ENCODE measurements at places on chromosomes 12 and 14.
A peak's percentile ranks its signal among the peaks of the same experiment; 100 is the strongest.

- DNase-seq = no peak
- peaks cover 9% of the 10 kb centered on the region for H3K4me1 ChIP-seq
- H3K36me3 ChIP-seq = no peaks in the 10 kb centered on the region
- H3K27me3 ChIP-seq = no peaks in the 10 kb centered on the region
- no peak overlapping the region for H3K4me3 ChIP-seq
Observed at GRCh38 chr14:20428010-20428365, 8.0 kb downstream of the KLHL33 start.

DNA sequence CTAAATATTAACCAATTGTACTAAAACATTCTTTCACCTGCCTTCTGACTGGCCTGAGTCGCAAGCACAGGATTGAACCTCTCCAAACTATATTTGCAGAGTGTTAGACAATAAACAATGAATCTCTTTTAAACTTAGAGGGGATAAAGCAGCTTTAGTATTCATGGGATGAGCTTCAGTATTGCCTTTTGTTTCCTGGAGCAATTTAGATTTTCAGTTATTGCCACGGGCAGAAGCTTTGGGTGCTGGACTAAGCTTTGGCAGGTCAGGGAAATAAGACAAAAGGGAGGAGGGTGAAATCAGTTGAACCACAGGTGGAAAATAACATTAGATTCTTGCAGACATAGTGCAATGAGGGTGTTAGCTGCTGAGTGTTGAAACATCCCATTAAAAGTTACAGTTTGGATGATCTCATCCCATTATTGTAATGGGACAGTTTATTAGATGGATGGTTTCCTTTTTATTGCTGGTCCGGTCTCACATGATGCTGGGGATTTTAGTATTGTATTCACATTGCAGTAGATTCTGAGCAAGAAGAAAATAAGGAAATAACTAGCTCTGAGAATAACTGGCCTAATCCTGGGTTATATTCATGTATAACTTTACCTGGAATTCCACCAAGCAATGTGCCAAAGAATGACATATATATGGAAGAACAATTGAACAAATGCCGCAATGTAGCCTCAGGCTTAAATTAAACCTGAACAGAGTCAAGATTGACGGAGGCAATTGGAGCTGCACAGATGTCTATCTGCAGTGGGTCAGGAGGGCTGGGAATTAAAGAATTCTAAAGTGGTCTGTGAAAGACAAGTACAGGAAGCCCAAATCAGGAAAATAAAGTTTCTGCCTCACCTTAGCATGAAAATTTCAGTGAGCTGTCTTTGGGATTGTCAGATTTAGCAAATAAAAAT, 1092.8 kb upstream of the SEL1L start:
- no peaks in the 10 kb centered on the region for H3K27me3 ChIP-seq
- H3K4me3 ChIP-seq = no peak overlapping the region
- DNase-seq = no peak
- H3K4me1 ChIP-seq = peaks cover 8% of the 10 kb centered on the region
- no peaks in the 10 kb centered on the region for H3K36me3 ChIP-seq

GRCh38 chr12:93163260-93164036, 214.3 kb upstream of the NUDT4 start:
- no peak overlapping the region for H3K27ac ChIP-seq
- peaks cover 2% of the 10 kb centered on the region for H3K4me1 ChIP-seq
- H3K27me3 ChIP-seq = no peaks in the 10 kb centered on the region
- no peaks in the 10 kb centered on the region for H3K36me3 ChIP-seq

- H3K27me3 ChIP-seq = no peaks in the 10 kb centered on the region
- no peaks in the 10 kb centered on the region for H3K36me3 ChIP-seq
- H3K4me3 ChIP-seq = no peak overlapping the region
- no peak overlapping the region for H3K27ac ChIP-seq
- DNase-seq = no peak
Observed at GRCh38 chr12:692274-692673, 29.0 kb upstream of the NINJ2 start.

GRCh38 chr12:20376984-20377383, 8.6 kb downstream of the PDE3A start:
- H3K4me3 ChIP-seq = no peak overlapping the region
- H3K36me3 ChIP-seq = no peaks in the 10 kb centered on the region
- no peak for DNase-seq
- H3K27ac ChIP-seq = no peak overlapping the region
- H3K4me1 ChIP-seq = no peaks in the 10 kb centered on the region
- H3K27me3 ChIP-seq = no peaks in the 10 kb centered on the region

DNA sequence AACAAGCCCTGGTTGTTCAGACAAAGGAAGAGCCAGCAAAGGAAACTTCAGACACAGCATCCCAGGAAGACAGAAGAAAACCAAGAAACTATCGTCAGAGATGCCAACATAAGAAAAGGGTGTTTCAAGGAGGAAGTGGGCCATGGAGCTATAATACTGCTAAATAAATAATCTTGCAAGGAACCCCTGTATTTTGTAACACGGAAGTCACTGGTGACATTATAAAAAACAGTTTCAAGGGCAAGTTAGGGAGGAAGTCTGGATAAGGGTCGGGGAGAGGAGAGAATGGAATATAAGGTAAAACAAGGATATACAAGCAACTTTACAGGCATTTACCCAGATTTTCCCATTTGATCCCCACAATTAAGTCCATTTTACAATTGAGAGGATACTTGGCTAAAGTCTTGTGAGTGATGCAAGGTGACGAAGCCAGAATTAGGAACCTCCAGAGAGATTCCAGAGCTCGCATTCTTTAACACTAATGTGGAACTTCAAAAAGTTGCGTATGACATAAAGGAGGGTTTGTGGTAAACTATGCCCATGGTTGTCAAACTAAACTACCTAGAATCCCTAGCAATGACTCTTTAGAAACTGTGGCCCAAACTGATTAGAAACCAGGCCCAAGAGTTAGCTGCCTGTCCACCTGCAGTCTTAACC, 46.4 kb downstream of the PPM1H start:
- DNase-seq = no peak
- no peaks in the 10 kb centered on the region for H3K36me3 ChIP-seq

GRCh38 chr14:57405562-57405961, 15.2 kb downstream of the NAA30 start:
- no peak overlapping the region for H3K27ac ChIP-seq
- H3K4me1 ChIP-seq = peaks cover 21% of the 10 kb centered on the region
- H3K27me3 ChIP-seq = no peaks in the 10 kb centered on the region
- no peak for DNase-seq
- H3K4me3 ChIP-seq = no peak overlapping the region

GRCh38 chr14:61125867-61126572, 145.0 kb downstream of the SLC38A6 start:
- no peak for DNase-seq
- no peaks in the 10 kb centered on the region for H3K36me3 ChIP-seq
- no peaks in the 10 kb centered on the region for H3K4me1 ChIP-seq
- H3K27me3 ChIP-seq = no peaks in the 10 kb centered on the region

DNA sequence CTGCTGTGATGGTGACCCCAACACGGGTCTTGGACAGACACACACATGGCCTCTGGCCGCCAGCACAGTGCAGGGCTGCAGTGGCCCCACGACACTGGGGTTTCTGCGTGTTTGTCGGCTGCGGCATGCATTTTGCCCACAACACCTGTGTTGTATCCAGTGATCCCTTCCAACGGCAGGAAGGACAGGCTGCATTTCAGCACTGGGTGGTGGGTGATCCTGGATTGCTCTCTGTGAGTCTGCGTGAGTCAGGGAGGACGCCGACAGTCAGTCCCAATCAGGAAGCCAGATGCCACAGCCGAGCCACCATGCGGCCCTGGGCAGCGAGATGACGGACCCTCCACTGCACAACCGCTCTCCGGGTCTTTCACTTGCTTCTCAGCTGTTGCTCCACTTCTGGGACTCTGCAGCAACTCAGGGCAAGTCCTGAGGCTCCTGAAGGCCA, 20.6 kb downstream of the LRTM2 start:
- no peaks in the 10 kb centered on the region for H3K4me1 ChIP-seq
- no peaks in the 10 kb centered on the region for H3K36me3 ChIP-seq
- H3K4me3 ChIP-seq = no peak overlapping the region
- DNase-seq = no peak
- H3K27ac ChIP-seq = no peak overlapping the region

GRCh38 chr14:86305058-86305457, 775.1 kb downstream of the FLRT2 start:
- H3K27ac ChIP-seq = no peak overlapping the region
- no peak for DNase-seq
- no peaks in the 10 kb centered on the region for H3K4me1 ChIP-seq
- no peak overlapping the region for H3K4me3 ChIP-seq
- no peaks in the 10 kb centered on the region for H3K27me3 ChIP-seq

- no peak overlapping the region for H3K4me3 ChIP-seq
- H3K4me1 ChIP-seq = peaks cover 6% of the 10 kb centered on the region
- H3K36me3 ChIP-seq = no peaks in the 10 kb centered on the region
- DNase-seq = no peak
Observed at GRCh38 chr14:32252030-32252670, 49.1 kb upstream of the RNU6-8 start.

DNA sequence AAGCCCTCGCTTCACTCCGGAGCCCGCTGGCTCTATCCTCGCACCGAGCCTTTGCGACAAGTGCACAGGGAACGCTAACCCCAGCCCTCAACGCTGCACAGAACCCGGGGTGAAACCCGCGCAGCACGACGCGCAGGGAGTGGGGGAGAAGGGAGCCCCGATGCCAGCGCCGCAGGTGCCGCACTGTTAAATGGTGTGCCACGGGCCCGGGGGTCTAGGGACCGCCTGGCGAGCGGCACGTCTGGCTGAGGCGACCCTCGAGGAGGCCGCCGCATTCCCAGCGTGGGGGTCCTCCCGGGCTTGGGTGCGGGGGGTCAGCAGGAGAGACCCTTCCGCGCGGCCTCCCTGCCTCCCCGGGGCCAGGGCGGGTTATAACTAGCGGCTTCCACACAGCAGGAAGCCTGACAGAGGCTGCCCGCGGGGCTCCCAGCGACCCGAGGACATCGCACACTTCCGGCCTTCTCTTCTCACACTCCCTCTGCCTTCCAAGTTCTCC, 23.8 kb upstream of the LRTM2 start:
- peaks cover 23% of the 10 kb centered on the region for H3K4me1 ChIP-seq
- no peak for DNase-seq
- H3K27ac ChIP-seq = peak overlapping the region; percentile 77
- H3K36me3 ChIP-seq = no peaks in the 10 kb centered on the region

DNA sequence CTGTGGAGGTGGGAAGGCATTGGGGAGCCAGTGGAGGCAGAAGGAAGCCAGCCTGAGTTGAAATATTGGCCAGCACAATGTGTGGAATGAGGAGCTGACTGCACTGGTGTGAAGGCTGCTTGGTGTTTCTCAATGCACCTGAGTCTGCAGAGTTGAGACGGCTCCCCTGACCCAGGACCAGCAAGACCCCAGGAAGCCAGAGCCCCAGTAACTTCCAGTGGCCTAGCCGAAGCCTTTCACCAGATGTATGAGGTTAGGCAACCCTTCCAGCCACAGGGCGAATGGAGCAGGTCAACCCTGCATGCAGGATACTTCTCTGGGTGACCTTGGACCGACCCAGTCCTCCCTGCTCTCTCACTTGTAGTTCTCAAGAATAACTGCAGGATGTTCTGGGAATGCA, 12.9 kb upstream of the KRT73 start:
- H3K27me3 ChIP-seq = no peaks in the 10 kb centered on the region
- H3K27ac ChIP-seq = no peak overlapping the region
- no peaks in the 10 kb centered on the region for H3K4me1 ChIP-seq
- H3K36me3 ChIP-seq = no peaks in the 10 kb centered on the region
- H3K4me3 ChIP-seq = no peak overlapping the region

- peaks cover 45% of the 10 kb centered on the region for H3K4me1 ChIP-seq
- H3K4me3 ChIP-seq = peak overlapping the region; percentile 0
- DNase-seq = no peak
- peak overlapping the region; percentile 32 for H3K27ac ChIP-seq
- H3K27me3 ChIP-seq = no peaks in the 10 kb centered on the region
- H3K36me3 ChIP-seq = no peaks in the 10 kb centered on the region
Observed at GRCh38 chr12:30692470-30692869, 3.2 kb downstream of the IPO8 start.

- H3K4me3 ChIP-seq = peak overlapping the region; percentile 45
- no peaks in the 10 kb centered on the region for H3K27me3 ChIP-seq
- no peak for DNase-seq
- H3K4me1 ChIP-seq = peaks cover 17% of the 10 kb centered on the region
- peak overlapping the region; percentile 46 for H3K27ac ChIP-seq
- H3K36me3 ChIP-seq = no peaks in the 10 kb centered on the region
Observed at GRCh38 chr12:64781280-64782190, 22.3 kb upstream of the GNS start.

GRCh38 chr12:68113644-68114043, 45.9 kb downstream of the IFNG start:
- DNase-seq = no peak
- H3K27ac ChIP-seq = no peak overlapping the region
- H3K4me1 ChIP-seq = no peaks in the 10 kb centered on the region
- no peaks in the 10 kb centered on the region for H3K27me3 ChIP-seq
